Stimulated activated CD4-positive, alpha-beta T cell treated with anti-CD3 and anti-CD28 coated beads, Interleukin-1b, Interleukin-23, amount 100 ng/mL, for 1 hour (primary cell): ENCODE measurements at places on chromosomes 11 and 22.

- DNase-seq, result no peak
Measured at GRCh38 chr11:71334191-71334590, 81.8 kb upstream of the SHANK2 start.

DNA sequence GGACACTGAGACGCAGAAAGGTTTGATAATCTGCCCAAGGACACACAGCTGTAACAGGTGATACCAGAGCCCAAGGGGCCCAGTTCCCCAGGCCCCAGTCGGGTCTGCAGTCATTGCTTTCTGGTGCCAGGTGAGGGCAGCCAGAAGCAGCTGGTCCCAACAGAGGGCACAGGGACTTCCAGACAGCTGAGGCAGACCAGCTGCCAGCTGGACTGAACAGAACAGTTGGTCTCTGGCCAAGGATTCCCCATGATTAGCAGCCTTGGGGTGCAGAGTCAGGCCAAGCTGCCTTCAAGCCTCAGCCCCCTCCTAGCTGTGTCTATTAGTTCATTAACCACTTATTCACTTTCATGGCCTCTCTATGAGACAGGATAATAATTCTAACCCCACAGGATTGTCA is 105.6 kb downstream of the RRAS2 start:
- no peak for DNase-seq

DNA sequence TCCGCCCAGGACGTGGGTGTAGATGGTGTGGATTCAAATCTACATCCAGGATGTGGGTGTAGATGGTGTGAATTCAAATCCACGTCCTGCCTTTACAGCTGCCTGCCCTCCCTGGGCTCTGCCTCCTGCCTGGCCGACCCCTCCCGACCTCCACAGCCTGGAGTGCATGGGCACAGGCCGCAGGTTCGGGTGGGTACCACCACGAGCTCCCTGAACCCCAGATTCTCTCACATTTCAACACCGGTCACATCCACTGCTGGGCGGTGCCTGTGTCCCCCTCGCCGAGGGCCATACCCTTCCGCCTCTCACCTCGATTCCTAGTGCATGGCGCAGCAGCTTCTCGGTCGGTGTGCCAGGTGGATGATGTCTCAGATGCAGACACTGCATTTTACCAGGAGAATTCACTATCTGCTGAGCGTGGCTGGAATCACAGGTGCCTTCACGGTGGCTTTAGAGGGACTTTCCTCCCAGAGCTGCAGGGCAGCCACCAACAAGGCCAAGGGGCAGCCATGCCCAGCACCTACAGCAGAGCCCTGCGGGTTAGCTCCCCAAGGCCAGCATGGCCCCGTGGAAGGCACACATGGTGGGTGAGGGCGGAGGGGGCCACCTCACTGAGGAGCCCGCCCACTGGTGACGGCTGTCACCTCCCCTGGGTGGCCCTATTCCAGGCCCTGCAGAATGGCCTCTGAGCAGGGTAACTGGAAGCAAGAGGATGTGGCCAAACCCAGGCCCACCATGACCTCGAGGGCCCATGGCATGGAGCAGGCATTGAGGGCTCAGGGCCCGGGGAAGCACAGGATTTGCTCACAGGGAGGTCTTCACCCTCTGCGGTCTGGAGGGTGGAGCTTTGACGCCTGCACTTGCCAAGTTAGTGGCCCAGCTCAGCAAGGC is 638.5 kb downstream of the TBC1D22A start:
- DNase-seq, result no peak

DNA sequence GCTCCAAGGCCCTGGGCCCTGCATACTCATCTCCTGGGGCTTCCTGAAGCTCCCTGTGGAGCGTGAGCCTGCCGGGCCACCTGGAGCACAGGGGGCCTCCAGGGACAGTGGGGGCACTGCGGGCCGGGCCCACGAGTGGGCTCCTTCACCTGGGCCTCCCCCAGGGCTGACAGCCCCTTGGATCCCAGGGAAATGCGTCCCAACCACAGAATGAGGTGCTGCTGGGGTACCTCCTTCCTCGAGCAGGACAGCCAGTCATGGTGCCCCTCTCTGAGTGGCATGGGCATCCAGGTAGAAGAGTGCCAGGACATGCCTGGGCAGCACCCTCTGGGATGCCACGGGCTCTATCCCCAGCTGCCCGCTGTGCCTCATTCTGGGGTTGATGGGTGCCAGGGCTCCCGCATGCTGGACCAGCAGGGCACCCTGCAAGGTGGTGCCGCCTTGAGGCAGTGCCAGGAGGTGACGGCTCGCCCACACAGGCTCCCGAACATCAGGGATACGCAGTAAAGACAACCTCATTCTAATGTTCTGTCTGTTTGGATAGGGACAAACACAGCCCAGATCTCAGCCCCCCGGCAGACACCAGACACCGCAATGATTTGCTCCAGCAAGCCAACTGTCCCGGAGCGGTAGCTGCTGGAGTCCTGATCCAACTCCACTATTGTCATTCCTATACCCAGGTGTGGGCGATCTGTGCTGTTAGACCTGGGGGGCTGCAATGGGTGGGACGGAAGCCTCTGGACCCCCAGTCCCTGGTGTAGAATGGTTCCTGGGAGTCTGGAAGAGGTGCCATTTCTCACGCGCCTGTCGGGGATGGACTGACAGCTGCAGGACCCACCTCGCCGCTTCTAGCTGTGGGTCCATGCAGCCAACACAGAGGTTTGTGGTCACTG is 25.8 kb downstream of the KRTAP5-5 start:
- DNase-seq, result no peak

DNA sequence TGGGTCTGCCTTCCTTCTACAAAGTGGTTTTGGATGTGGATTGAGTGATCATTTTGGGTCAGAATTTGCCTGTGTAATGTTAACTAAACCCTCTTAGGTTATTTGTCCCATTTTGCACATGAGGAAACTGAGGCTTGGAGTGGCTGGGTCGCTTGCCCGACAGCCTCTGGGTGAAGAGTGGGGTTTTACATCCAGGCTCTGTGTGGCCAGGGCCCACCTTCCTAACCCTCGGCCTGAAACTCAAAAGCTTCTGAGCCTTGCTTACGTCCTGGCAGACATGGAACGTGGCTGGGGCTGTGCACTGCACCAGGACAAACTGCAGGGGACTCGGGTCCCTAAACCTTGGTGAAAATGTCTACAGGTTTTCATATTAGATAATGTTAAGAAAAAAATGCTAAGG is 542.4 kb downstream of the TBC1D22A start:
- DNase-seq, result no peak

DNA sequence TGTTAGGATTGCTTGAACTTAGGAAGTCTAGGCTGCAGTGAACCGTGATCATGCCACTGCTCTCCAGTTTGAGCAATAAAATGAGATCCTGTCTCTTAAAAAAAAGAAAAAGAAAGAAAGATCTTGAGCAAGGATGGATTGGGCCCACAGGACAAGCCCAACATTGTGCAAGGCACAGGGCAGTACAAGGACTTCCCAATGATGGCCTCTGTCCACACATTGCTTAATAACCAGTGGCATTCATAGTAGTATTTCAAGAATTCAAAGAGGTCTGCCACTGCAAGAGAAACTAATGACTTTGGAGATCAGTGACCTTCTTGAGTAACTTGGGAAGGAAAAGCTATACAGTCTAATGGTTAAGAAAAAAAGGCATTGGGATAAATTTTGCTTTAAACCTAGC is 44.6 kb downstream of the SEZ6L start:
- no peak for DNase-seq

DNA sequence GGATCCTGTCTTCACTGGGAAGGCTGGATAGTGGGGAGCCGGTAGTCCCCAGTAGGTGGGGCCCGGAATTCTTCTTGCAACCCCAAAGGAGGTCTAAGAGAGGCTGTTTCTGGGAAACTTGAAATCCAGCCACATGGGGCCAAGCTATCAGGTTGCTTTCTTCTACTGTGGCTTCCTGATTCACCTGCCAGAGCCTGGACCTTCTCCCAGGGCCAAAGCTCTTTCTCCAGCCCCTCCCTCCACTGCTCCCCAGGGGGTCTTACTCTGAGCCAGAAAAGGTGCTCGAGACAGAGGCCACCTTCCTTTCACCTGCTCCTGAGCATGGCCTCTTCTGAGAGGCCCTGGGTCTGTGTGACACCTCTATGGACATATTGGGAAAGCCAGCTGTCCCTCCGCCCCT is 9.1 kb downstream of the TST start:
- no peak for DNase-seq

- no peak for DNase-seq
Measured at GRCh38 chr11:112877581-112877980, 83.6 kb upstream of the NCAM1 start.

GRCh38 chr22:29654420-29654819 is 51.0 kb downstream of the NF2 start:
- no peak for DNase-seq

DNA sequence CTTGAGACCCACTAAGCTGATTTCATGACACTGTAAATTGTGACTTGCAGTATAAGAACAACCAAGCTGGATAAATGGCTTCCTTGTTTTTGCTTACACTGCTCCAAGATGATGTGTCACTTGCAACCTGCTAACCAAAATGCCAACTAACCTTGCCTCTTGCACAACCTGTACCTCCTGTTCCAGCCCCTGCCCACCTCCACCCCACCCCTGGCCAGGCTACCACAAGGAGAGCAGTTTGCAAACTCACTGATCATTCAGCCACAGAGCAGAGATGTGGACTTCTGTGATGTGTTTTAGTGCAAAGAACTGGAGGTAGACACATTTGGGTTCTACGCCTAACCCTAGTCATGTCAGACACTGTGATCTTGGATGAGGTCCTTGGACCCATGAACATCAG is 4.3 kb upstream of the APOL6 start:
- no peak for DNase-seq

DNA sequence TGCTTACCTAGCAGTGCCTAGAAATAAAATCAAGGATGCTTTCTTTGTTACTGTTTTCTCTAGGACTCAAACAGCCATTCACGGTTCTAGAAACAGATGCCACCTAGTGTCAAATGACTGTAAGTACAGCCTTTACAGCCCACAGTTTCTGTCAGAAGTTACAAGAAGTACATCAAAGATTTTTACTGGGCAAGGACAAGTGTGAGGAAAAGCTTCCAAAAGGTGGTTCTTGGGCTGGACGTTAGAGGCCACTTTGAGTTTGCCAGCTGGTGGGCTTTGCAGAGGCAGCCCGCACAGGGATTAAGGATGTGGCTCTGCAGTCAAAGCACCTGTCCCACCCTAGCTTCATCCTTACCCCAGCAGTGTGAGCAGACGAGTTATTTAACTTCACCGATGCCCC is 6.9 kb downstream of the KMT5B start:
- DNase-seq, result no peak

- DNase-seq, result no peak
Measured at GRCh38 chr11:18313965-18314763, 7.8 kb downstream of the HPS5 start.

GRCh38 chr11:90849312-90849711 is 626.5 kb upstream of the CHORDC1 start:
- no peak for DNase-seq

GRCh38 chr22:22954656-22955055 is 67.0 kb downstream of the IGLL5 start:
- no peak for DNase-seq

DNA sequence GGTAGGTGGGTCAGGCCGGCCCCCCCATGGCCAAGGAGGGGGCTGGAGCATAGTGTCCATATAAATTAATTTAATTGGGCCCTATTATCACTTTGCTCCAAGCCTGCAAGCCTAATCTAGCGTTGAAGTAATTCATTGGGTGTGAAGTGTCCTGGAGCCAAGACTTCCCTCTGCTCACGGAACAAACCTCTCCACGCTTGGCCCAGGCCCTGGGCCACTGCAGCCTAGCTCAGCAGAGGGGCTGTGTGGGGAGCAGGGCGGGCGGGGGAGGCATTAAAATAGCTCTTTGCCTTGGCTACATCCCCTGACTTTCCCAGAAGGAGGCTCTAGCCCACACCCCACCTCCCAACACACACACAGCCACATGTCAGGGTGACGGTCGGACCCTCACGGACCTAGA is 73.5 kb downstream of the THAP12 start:
- DNase-seq, result no peak

DNA sequence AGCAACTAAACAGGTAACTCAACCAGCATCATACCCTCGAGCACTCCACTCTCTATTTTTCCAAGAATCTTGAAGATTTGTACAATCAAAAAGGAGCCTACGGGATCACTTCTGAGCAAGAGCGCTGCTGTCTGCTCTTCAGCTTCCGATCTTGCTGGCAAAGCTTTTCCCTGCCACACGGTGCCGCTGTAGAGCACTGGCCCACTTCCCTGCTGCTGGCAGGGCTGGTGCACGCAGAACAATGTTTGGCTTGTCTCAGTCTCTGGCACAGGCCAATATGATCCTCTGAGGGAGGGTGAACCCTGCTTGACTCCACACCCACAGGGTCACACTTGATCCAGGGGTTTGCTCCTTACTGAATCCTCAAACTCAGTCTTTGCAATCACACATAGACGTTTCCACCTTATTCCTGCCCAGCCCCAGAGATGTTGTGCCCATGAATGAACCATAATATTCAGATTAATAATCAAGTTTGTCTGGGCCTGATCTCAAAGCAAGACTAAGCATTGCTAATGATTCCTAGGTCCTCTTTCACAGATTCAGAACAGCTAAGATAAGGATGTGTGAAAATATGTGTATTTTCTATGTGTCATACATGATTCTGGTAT is 536.6 kb downstream of the SOX6 start:
- DNase-seq, result no peak

DNA sequence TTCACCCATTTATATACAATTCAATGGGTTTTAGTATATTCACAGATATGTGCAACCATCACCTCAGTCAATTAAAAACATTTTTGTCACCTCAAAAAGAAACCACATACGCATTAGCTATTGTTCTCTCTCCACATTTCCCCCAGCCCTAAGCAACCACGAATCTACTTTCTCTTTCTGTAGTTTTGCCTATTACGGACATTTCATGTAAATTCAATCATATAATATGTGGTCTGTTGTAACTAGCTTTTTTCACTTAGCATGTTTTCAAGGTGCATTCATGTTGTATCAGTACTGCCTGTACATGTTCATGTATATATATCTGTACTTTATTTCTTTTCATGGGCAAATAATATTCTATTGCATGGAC is 104.7 kb upstream of the RRM1 start:
- no peak for DNase-seq

DNA sequence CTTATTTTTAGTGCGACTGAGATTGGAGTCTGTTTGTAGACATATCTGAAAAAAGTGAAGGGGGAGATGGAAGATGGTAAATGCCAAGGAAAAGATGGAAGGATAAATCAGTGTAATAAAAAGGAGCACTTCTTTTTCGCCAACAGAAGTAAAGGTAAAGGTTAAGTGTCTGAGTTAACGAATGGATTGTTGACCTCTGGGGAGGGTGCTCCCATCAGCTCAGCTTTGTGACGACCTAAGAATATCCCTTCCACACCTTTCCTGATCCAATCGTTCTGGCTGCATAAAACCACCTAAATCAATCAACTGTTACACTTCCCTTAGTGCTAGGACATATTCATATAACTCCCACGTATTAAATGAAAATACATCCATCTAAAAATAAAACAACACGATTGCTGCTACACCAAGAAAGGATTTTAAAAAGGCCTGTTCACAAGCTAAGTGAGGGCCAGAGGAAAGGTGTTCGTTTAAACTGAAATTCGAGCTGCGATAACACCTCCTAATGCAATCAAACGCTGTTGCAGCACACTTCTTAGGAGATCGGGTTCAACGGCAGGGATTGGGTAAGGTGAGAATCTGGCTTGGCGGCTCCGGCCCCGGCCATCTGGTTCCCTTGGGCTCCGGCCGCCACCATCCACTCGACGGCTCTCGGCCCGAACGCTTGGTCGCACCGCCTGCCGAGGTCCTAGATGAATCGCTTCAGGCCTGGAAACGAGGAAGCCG is 658 bp downstream of the C11orf71 start:
- DNase-seq, result no peak
